Effector memory CD4-positive, alpha-beta T cell (primary cell): ENCODE measurements at places on chromosomes 12 and 14.

GRCh38 chr14:36518586-36519430 lies 1.2 kb downstream of the NKX2-1 start:
- H3K27me3 ChIP-seq, result peaks cover 40% of the 10 kb centered on the region
- H3K4me3 ChIP-seq, result no peak overlapping the region

GRCh38 chr14:35534873-35535482 lies 1.0 kb downstream of the INSM2 start:
- DNase-seq, result peak; percentile 6
- H3K4me1 ChIP-seq, result peaks cover 16% of the 10 kb centered on the region
- H3K27me3 ChIP-seq, result peaks cover 33% of the 10 kb centered on the region
- no peaks in the 10 kb centered on the region for H3K36me3 ChIP-seq
- H3K27ac ChIP-seq, result no peak overlapping the region
- H3K4me3 ChIP-seq, result peak overlapping the region; percentile 65

DNA sequence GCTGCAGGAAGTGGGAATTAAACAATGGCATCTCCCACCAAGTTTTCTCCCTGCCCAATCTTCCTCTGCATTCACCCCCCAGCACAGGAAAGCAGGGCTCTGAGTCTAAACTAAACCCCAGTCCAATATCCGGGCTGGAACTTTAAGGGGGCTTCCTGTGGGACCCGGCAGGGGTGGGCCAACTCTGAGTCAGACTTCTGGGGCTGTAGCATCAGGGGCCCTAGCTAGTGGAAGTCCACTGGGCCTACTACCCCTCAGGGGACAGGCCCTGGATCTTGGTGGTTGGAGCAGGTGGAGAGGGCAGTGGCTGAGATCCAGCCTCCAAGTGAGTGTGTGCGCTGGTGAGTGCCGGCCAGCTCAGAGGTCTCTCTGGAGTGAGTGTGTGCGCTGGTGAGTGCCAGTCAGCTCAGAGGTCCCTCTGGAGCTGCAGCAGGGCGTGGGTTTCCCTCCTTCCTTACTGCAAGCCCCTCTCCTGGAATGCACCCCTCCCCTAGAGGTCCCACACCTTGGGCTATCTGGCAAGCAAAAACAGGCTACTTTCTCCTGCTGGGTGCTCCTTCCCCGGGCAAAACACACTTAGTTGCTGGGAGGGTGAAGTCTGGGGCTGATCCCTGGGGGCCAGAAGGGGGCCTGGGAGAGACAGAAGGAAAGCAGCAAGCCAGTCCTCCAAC lies 5.6 kb upstream of the LHX5 start:
- no peaks in the 10 kb centered on the region for H3K4me1 ChIP-seq
- no peak overlapping the region for H3K4me3 ChIP-seq
- H3K27me3 ChIP-seq, result peaks cover 75% of the 10 kb centered on the region
- no peak overlapping the region for H3K27ac ChIP-seq
- H3K36me3 ChIP-seq, result no peaks in the 10 kb centered on the region
- no peak for DNase-seq

- H3K27ac ChIP-seq, result peak overlapping the region; percentile 18
- peaks cover 29% of the 10 kb centered on the region for H3K4me1 ChIP-seq
- H3K36me3 ChIP-seq, result no peaks in the 10 kb centered on the region
- no peak for DNase-seq
- H3K27me3 ChIP-seq, result no peaks in the 10 kb centered on the region
- peak overlapping the region; percentile 44 for H3K4me3 ChIP-seq
These were observed 5.0 kb downstream of the LPAR5 start for GRCh38 chr12:6630736-6631135.

DNA sequence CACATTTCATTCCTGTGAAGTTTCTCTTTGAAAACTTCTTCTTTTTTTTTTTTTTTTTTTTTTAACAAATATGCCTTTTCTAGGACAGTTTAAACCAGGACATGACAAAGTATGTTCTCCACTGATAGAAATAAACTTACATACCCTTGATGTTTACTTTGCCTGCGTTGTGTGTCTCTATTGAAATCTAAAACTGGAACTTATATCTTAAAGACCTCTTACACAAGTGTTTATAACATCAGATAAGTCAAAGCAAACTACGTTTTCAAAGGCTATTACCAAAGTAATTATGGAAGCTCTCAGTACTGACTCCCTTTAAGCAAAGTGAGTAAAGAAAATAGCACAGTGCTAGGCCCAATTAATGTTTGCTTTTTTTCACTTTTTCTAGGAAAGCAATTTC lies 30.6 kb upstream of the ISM2 start:
- H3K36me3 ChIP-seq, result no peaks in the 10 kb centered on the region
- no peaks in the 10 kb centered on the region for H3K27me3 ChIP-seq
- no peak for DNase-seq
- no peak overlapping the region for H3K4me3 ChIP-seq
- H3K27ac ChIP-seq, result no peak overlapping the region

DNA sequence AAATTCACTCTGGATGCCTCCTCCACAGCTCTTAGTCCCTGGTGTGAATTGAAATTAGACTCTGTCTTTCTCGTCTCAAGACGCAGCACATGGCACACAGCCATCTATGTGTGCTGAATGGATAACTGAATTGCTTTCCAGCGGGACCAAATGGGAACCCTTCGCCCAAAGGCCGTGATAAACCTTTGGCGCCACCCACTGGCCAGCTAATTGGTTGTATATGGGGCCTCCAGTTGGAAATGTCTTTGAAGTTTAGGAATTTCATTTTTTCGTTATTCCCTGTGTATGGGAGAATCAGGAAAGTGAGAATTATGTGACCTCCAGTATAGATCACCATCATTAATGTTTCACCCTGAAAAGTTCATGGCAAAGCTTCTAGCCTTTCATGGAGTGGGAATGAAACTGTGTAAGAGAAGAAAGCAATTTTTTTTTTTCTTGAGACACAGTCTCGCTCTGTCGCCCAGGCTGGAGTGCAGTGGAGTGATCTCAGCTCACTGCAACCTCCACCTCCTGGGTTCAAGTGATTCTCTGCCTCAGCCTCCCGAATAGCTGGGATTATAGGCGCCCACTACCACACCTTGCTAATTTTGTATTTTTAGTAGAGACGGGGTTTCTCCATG lies 9.8 kb upstream of the HSP90AA1 start:
- no peak overlapping the region for H3K27ac ChIP-seq
- H3K36me3 ChIP-seq, result no peaks in the 10 kb centered on the region
- H3K4me1 ChIP-seq, result no peaks in the 10 kb centered on the region
- peak; percentile 58 for DNase-seq
- H3K27me3 ChIP-seq, result no peaks in the 10 kb centered on the region
- no peak overlapping the region for H3K4me3 ChIP-seq

DNA sequence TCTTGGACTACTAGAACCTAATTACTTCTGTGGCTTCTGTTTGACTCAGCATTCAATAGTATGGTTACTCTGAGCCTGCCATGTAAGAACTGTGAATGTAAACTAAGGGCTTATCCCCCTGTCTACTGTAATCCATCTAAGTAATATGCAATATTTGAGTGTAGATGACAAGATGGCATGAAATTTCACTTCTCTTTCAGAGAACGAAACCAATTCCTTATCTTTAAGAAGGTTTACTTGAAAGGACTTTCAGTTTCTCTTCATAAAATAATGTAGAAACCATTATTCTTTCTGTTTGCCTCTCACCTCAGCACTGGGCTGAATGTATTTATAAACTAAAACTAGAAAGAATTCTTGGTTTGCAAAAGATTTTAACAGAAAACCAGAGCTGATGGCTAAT lies 60.4 kb upstream of the ARID2 start:
- H3K4me3 ChIP-seq, result peak overlapping the region; percentile 19
- peak overlapping the region; percentile 32 for H3K27ac ChIP-seq
- H3K4me1 ChIP-seq, result peaks cover 17% of the 10 kb centered on the region
- H3K27me3 ChIP-seq, result no peaks in the 10 kb centered on the region
- no peaks in the 10 kb centered on the region for H3K36me3 ChIP-seq

GRCh38 chr14:50083467-50084337 lies 32.7 kb downstream of the VCPKMT start:
- peaks cover 70% of the 10 kb centered on the region for H3K4me1 ChIP-seq
- peak overlapping the region; percentile 96 for H3K27ac ChIP-seq
- no peak overlapping the region for H3K4me3 ChIP-seq
- peak; percentile 53 for DNase-seq
- no peaks in the 10 kb centered on the region for H3K36me3 ChIP-seq
- H3K27me3 ChIP-seq, result no peaks in the 10 kb centered on the region

DNA sequence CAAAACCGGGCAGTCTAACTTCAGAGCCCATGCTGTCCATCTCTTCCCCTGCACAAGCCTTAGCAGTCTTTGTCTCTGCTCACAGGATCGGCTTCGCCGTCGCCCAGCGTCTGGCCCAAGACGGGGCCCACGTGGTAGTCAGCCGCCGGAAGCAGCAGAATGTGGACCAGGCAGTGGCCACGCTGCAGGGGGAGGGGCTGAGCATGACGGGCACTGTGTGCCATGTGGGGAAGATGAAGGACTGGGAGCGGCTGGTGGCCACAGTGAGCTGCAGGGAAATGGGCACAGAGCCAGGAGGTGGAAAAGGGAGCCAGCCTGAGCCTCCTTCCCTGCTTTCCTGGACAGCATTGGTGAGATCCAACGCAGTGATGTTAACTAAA lies 14.2 kb upstream of the CARMIL3 start:
- H3K4me3 ChIP-seq, result no peak overlapping the region
- DNase-seq, result no peak
- no peak overlapping the region for H3K27ac ChIP-seq
- no peaks in the 10 kb centered on the region for H3K27me3 ChIP-seq

GRCh38 chr12:16939871-16940306 lies 333.9 kb upstream of the LMO3 start:
- no peaks in the 10 kb centered on the region for H3K36me3 ChIP-seq
- no peaks in the 10 kb centered on the region for H3K4me1 ChIP-seq
- H3K4me3 ChIP-seq, result no peak overlapping the region

DNA sequence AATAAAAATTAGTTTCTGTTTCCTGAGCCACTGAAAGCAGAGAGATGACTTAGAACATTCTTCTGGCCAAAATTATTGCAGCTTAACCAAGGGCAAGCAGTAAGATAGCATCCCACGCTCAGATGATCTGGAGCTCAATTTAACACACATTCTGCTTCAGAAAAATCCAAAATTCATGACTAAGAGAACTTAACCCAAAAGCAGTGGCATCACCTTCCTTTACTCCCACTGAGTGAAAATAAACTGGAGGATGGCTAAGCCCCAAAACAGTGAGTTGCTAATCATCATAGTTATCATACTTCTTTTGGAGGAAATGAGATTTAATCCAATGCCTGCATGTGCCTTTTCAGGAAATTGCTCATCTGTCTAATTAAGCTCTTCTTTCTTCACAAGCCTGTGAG lies 195.4 kb downstream of the DUSP6 start:
- H3K27ac ChIP-seq, result no peak overlapping the region
- no peak overlapping the region for H3K4me3 ChIP-seq
- no peak for DNase-seq
- H3K4me1 ChIP-seq, result no peaks in the 10 kb centered on the region
- H3K27me3 ChIP-seq, result no peaks in the 10 kb centered on the region
- no peaks in the 10 kb centered on the region for H3K36me3 ChIP-seq

- H3K36me3 ChIP-seq, result no peaks in the 10 kb centered on the region
- H3K27ac ChIP-seq, result no peak overlapping the region
These were observed 10.3 kb upstream of the CD27 start for GRCh38 chr12:6434205-6435140.

GRCh38 chr14:80393766-80394165 lies 182.5 kb upstream of the DIO2 start:
- H3K27me3 ChIP-seq, result no peaks in the 10 kb centered on the region
- DNase-seq, result no peak
- H3K4me3 ChIP-seq, result no peak overlapping the region
- H3K4me1 ChIP-seq, result no peaks in the 10 kb centered on the region
- H3K36me3 ChIP-seq, result no peaks in the 10 kb centered on the region

GRCh38 chr12:19158923-19159322 lies 29.4 kb downstream of the PLEKHA5 start:
- no peaks in the 10 kb centered on the region for H3K36me3 ChIP-seq
- no peaks in the 10 kb centered on the region for H3K27me3 ChIP-seq
- no peak overlapping the region for H3K4me3 ChIP-seq
- H3K27ac ChIP-seq, result no peak overlapping the region
- no peaks in the 10 kb centered on the region for H3K4me1 ChIP-seq

- no peak for DNase-seq
- no peaks in the 10 kb centered on the region for H3K36me3 ChIP-seq
- no peaks in the 10 kb centered on the region for H3K4me1 ChIP-seq
- no peaks in the 10 kb centered on the region for H3K27me3 ChIP-seq
- H3K27ac ChIP-seq, result no peak overlapping the region
These were observed 38.8 kb downstream of the MAP3K9 start for GRCh38 chr14:70770490-70770889.

DNA sequence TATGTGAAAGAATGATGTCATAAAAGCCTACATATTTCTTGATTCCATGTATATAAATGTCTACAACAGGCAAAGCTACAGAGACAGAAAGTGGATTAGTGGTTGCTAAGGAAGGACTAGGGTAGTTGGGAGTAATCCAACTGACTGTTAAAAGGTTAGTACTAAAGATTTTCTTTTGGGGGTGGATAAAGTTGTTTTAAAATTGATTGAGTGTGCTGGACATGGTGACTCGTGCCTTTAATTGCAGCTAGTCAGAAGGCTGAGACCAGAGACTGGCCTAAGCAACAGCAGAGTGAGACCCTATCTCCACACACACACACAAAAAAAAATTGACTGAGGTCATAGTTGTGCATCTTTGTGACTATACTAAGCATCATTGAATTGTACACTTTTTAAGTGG lies 234.3 kb downstream of the C12orf50 start:
- no peaks in the 10 kb centered on the region for H3K36me3 ChIP-seq
- H3K4me1 ChIP-seq, result no peaks in the 10 kb centered on the region
- no peak for DNase-seq
- no peaks in the 10 kb centered on the region for H3K27me3 ChIP-seq

DNA sequence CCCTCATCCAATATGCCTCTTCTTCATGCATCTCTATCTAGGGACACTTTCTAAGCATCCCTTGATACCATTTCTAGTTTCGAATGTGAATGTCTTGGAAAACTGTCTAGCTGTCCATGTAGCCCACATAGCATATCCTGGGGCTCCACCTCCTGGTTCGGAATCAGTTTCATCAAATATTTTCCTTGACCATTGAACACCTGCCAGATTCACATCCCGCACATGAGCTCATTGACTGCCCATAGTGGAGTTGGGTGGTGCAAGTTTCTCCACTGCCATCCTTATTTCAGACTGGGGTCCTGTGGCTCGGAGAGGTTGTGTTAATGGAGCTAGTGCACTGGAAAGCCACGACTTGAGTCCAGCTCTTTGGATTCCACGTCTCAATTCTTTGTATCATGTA lies 58.6 kb upstream of the TMEM263 start:
- no peaks in the 10 kb centered on the region for H3K4me1 ChIP-seq
- H3K36me3 ChIP-seq, result no peaks in the 10 kb centered on the region
- no peak for DNase-seq
- no peak overlapping the region for H3K27ac ChIP-seq
- H3K4me3 ChIP-seq, result no peak overlapping the region
- H3K27me3 ChIP-seq, result no peaks in the 10 kb centered on the region

DNA sequence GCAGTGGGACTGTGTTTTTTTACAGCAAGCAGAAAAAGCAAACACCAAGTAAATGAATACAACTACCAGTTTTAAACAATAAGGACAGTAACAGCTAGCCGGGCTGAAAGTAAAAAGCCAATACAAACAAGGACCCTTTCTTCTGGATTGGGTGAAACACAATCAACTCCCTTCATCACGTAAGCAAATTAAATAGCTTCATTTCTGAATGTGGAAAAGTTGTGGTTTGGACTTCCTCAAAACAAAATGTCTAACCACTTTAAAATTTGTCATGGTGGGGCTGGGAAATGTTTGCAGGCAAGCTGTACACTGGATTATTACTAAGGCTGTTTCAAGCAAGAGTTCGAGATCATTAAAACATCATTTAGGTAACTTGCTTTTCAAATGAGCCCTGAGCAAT lies 47.4 kb downstream of the TCHP start:
- H3K4me1 ChIP-seq, result peaks cover 12% of the 10 kb centered on the region
- no peaks in the 10 kb centered on the region for H3K27me3 ChIP-seq
- peaks cover 39% of the 10 kb centered on the region for H3K36me3 ChIP-seq
- no peak overlapping the region for H3K27ac ChIP-seq
- DNase-seq, result no peak
- no peak overlapping the region for H3K4me3 ChIP-seq
